Thoracic aorta endothelial cell (primary cell): ENCODE measurements at places on chromosomes 5 and 9. TPM values are rescaled to one million over a fixed set of nuclear protein-coding genes. Genes with fewer than 3 reads are reported as not detected.

RANBP3L gene
- total RNA-seq, result not detected in 2 replicates

SPINK4 gene
- not detected in 2 replicates for total RNA-seq

CHMP5 gene
- 73.2 and 77.4 TPM in 2 replicates for total RNA-seq

GABRG2 gene
- not detected in 2 replicates for total RNA-seq

PHYHD1 gene
- 0.79 and 1.3 TPM in 2 replicates for total RNA-seq

PCDHA11 gene
- total RNA-seq, result under 0.01 TPM in 1 of 2 replicates, not detected in the other

CCDC127 gene
- 4.6 and 4.8 TPM in 2 replicates for total RNA-seq

TRPM3 gene
- 3.1 and 6.1 TPM in 2 replicates for total RNA-seq

FGFR4 gene
- 1.9 and 4.2 TPM in 2 replicates for total RNA-seq

ADAMTS13 gene
- 0.53 and 0.57 TPM in 2 replicates for total RNA-seq

PSD2 gene
- not detected in 2 replicates for total RNA-seq

PHF19 gene
- total RNA-seq, result 50.4 and 82.0 TPM in 2 replicates

SARDH gene
- 0.40 and 0.50 TPM in 2 replicates for total RNA-seq

LCN10 gene
- not detected in 2 replicates for total RNA-seq

MEIKIN gene
- not detected in 2 replicates for total RNA-seq

RETREG1 gene
- 0.27 and 0.65 TPM in 2 replicates for total RNA-seq

ISL1 gene
- not detected in 2 replicates for total RNA-seq

SOX30 gene
- total RNA-seq, result not detected in 2 replicates

WNK2 gene
- total RNA-seq, result under 0.01 and 0.07 TPM in 2 replicates

INSL4 gene
- total RNA-seq, result not detected in 2 replicates

PITX1 gene
- total RNA-seq, result 0.57 and 0.93 TPM in 2 replicates

DMRT3 gene
- not detected in 2 replicates for total RNA-seq

GAS1 gene
- 0.13 and 0.29 TPM in 2 replicates for total RNA-seq

SAPCD2 gene
- 19.7 and 36.7 TPM in 2 replicates for total RNA-seq

GABRP gene
- total RNA-seq, result 0.27 and 0.50 TPM in 2 replicates

ADAMTSL1 gene
- 47.3 and 59.3 TPM in 2 replicates for total RNA-seq

FABP6 gene
- not detected in 2 replicates for total RNA-seq

UHRF2 gene
- total RNA-seq, result 168 and 174 TPM in 2 replicates

TSSK1B gene
- total RNA-seq, result under 0.01 TPM in 1 of 2 replicates, not detected in the other

IL17B gene
- total RNA-seq, result not detected in 2 replicates

PCDHGA5 gene
- 0.72 and 1.1 TPM in 2 replicates for total RNA-seq

F2RL2 gene
- total RNA-seq, result 0.29 and 0.80 TPM in 2 replicates

EIF4E1B gene
- total RNA-seq, result not detected in 2 replicates

DMXL1 gene
- total RNA-seq, result 57.5 and 63.3 TPM in 2 replicates

ASPN gene
- under 0.01 TPM in 1 of 2 replicates, not detected in the other for total RNA-seq

SCGB3A2 gene
- total RNA-seq, result not detected in 2 replicates

CCNB1 gene
- total RNA-seq, result 197 and 281 TPM in 2 replicates

ANKS6 gene
- 20.6 and 20.9 TPM in 2 replicates for total RNA-seq

TEK gene
- total RNA-seq, result 85.1 and 101 TPM in 2 replicates

CDHR2 gene
- total RNA-seq, result not detected in 2 replicates

PCDH1 gene
- 163 and 194 TPM in 2 replicates for total RNA-seq

CCDC183 gene
- total RNA-seq, result 0.13 TPM in 1 of 2 replicates, not detected in the other

AMACR gene
- total RNA-seq, result 9.0 and 12.0 TPM in 2 replicates

IFNE gene
- 4.7 and 5.5 TPM in 2 replicates for total RNA-seq

NME5 gene
- total RNA-seq, result 1.1 and 1.6 TPM in 2 replicates

FER gene
- 37.5 and 37.9 TPM in 2 replicates for total RNA-seq

FSTL4 gene
- total RNA-seq, result not detected in 2 replicates

PCDHGA12 gene
- 10.8 and 12.6 TPM in 2 replicates for total RNA-seq

TMEM167A gene
- 70.3 and 81.8 TPM in 2 replicates for total RNA-seq

GRIN3A gene
- total RNA-seq, result not detected in 2 replicates

ANKRD20A1 gene
- total RNA-seq, result 6.6 and 8.1 TPM in 2 replicates

ADRA1B gene
- 0.07 and 0.13 TPM in 2 replicates for total RNA-seq

GRXCR2 gene
- not detected in 2 replicates for total RNA-seq

QSOX2 gene
- total RNA-seq, result 14.4 and 23.5 TPM in 2 replicates

KIAA0825 gene
- total RNA-seq, result 2.8 TPM in 2 replicates
